Activated T-helper 2 cell treated with anti-CD3 and anti-CD28 coated beads, Interferon-gamma antibody, Interleukin-2, Interleukin-4, amounts not matched to agents 10 μg/mL and 5 μg/mL and 100 μg/mL, durations not matched to agents 14 hours and 24 hours and 36 hours (primary cell): ENCODE measurements at places on chromosomes 6 and 20. TPM values are rescaled to one million over a fixed set of nuclear protein-coding genes. Genes with fewer than 3 reads are reported as not detected.

DNA sequence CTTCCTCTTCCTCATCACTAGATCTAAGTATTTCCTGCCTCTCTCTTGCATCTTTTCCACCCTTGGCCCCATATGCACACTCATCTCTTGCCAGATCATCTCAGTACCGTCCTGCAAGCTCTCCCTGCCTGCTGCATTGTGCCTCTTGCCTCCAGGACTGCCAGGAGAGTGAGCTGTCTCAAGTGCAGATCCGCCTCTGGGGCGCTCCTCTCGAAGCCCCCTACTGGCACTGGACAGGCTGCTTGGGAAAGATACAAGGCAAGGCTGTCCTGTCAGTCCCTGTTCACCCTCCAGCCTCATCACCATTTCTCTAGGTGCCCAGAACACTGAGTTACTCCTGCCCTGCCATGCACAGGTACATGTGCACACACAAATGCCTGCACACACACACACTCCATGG is 10.2 kb downstream of the SYNDIG1 start:
- DNase-seq = no peak

DNA sequence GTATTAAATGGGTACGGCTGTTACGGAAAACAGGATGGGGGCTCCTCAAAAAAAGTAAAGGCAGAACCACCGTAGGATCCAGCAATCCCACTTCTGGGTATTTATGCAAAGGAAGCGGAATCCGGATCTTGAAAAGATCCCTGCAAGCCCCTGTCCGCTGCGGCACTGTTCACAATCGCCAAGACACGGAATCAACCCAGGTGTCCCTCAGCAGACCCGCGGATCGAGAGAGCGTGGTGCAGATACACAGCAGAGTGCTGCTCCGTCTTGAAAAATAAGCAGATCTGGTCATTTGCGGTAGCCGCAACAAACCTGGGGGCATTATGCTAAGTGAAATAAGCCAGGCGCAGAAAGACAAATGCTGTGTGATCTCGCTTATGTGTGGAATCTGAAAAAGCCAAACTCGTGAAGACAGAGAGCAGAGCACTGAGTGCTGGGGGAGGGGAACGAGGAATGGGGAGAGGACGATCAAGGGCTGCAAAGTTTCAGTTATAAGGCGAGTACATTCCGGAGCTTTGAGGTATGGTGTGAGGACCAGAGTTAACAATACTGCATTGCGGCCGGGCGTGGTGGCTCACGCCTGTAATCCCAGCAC is 41.3 kb downstream of the NTSR1 start:
- no peak for DNase-seq

Gene RBM12
- total RNA-seq = 147 and 148 TPM in 2 replicates

Gene GSTA2
- not detected in 2 replicates for total RNA-seq

DNA sequence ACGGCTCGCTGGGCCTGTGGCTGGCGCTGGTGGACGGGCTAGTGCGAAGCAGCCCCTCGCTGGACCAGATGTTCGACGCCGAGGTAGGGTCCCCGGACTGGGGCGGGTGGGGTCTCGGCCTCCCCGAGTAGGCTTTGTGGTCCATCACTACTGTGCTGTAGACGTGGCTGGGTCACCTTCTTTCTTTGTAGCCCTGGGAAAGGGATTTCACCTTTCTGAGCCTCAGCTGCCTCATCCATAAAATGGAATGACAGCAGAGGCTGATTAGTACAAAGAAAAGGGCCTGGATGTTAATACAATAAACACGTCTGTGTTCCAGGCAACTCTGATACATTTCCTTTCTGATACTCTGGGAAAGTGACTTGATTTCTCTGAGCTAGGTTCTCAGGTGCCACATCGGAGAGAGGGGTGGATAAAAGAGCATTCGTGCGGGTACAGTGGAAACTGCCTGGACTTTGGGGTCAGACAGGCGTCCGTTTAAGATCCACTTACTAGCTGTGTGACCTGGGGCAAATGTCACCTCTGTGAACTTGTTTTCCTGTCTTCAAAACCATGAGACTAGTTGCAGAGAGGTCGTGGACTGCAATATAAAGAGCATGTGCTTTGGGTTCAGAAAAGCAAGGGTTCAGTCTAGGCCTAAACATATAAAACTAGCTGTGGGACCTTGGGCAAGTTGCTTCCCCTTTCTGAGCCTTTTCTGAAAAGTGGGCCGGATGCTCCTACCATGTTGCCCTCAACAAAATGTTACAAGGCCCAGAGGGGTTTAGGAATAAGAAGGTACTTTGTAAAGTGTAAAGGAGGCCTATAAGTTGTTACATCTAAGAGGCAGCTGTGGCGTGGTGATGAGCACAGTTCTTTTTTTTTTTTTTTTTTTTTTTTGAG is 896 bp downstream of the SYS1 start:
- DNase-seq = no peak

- DNase-seq = no peak
Measured at GRCh38 chr6:77415706-77416105, 47.6 kb downstream of the HTR1B start.

Gene EYS
- total RNA-seq = not detected in 2 replicates

Gene DDO
- not detected in 2 replicates for total RNA-seq

GRCh38 chr20:14413835-14414234 is 76.4 kb upstream of the FLRT3 start:
- no peak for DNase-seq

Gene HLA-DQA2
- 1.0 and 1.7 TPM in 2 replicates for total RNA-seq

GRCh38 chr6:169253337-169254238 is at the start of gene THBS2:
TSS of gene THBS2 (minus strand) at chr6:169253846. CDS start at chr6:169250784, 3,062 bp downstream.
- no peak for DNase-seq

Gene BPIFB4
- not detected in 2 replicates for total RNA-seq

DNA sequence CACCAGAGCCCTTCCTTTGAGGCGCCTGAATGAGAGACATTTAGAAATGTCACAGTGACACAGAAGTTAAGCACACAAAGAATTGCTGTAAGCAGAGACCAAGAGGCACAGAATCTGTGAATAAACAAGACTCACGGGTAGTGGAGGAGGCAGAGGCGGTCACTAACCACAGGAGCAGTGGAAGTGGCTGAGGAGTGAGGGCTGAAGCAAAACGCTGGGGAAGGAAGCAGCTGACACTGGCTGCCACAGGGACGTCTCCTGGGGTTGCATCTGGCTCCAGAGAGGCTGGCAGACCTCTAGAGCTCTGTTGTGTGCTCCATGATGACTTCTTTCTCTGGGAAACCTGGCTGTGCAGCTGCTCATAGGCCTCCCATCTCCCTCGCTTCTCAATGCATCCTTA is 65.0 kb upstream of the SLC2A12 start:
- no peak for DNase-seq

- no peak for DNase-seq
Measured at GRCh38 chr20:8744228-8744844, 324.6 kb upstream of the PLCB4 start.

DNA sequence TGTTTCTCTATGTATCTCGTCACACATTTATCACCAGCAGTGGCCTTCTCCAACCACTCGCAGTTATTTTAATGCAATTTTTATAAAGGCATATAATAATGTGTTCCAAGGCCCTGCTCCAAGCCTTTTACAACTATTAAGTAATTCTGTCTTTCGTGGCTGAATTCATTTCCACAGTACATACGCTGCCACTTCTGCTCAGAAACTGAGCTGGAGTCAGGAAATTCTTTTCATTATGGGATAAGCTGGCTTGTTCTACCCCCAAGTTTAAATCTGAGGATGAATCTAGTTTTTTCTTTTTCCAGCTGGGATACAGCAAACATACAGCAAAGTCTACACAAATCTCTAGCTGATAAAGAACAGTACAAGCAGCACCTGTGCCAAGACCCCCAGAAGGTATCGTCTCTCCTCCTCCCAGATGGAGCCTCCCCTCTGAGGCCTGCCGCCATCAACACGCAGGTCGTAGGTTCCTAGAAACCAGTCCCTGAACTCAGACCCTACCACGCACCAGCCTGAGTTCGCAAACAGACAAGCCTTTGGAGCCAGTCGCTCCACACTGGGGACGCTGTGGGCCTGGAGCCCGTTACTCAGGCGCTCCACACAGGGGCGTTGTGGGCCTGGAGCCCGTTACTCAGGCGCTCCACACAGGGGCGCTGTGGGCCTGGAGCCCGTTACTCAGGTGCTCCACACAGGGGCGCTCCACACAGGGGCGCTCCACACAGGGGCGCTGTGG is 263.5 kb downstream of the THBS2 start:
- no peak for DNase-seq

DNA sequence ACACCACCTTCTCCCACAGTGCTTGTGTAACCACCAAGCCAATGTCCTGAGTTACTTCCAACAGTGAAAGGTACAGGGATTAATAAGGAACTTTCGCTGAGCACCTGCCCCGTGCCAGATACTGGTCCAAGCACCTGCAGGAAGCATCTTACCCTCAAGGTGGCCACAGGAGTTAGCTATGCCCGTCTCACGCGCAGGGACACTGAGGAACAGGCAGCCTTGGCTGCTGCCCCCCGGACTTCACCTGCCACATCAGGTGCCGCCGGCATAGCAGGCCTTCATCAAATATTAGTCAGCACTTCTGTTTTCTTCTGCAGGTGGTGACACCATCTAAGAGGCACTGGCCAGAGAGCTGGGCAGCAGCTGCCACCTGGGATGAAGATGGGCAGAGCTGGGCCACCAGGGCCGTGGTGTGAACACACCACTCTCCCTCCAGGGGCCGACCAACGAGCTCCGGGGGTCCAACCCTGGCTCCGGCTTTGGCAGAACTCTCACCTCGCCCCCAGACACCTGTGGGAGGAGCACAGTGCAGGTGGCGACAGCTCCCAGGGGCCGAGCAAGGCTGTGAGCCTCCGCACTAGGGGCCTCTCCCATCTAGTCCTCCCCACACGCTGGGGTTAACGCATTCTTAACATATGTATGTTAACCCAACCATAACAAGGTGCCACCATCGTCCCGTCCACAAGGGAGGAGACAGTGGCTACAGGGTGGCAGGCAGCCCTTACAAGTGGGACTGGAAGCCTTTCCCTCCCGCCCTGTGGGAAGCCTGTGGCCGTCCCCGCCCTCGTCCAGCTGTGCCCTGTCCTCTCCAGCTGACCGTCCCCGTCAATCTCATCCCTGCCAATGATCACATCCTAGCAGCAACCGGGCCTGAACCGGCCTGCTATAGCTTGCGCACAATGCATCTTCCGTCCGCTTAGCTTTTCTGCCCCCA is 2.9 kb upstream of the PPDPF start:
- DNase-seq = no peak

DNA sequence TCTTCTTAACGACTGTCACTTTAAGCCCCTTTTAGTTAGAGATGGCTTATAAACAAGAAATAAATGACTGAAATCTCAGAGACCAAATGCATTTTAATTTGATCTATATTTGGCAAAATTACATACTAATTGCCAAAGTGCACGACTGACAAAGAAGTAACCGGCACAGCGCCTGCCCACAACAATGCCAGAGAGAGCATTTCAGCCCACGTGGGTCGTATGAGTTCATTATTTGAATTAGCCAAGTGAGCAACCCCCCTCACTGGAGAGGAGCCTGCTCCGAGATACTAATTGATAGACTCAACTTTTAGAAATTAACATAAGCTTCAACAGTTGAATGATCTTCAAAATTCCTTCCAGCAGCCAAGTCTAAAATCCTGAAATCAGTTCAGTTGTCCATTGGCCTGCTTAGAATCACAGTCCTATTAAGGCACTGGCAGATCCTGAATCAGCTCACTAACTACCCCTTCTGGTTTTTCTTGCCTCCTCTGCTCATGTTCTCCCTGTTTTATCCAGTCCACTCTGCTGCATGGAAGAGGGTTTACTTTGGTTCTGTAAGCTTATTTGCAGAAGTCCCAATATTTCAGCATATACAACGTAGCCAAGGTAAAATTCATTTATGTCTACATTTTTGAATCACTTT is 519.1 kb upstream of the AGPAT4 start:
- DNase-seq = no peak
